SIG-M5 (cell line): ENCODE measurements at places on chromosomes 2 and 18.
A peak's percentile ranks its signal among the peaks of the same experiment; 100 is the strongest.

GRCh38 chr2:66575625-66576310 lies 140.8 kb downstream of the MEIS1 start:
- DNase-seq: no peak

- no peak for DNase-seq
Observed at GRCh38 chr2:158242280-158242679, 140.6 kb downstream of the UPP2 start.

DNA sequence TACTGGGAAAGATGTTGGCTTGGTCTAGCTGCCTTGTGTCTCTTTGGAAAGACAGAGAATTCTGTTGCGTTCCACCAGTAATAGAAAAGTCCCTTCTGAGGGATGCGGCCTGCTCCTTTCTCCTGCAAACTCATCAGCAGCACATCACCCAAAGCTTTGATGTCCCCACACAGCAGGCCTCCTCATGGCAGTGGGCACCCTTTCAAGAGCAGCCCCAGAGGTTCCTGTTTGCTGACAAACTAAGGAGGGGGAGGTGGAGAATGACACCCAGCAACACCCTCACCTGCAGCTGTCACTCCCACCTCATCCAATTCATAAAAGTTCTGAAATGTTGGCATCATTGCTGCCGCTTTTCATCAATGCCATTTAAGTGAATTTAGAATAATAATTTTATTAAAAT lies 556.6 kb downstream of the BCL11A start:
- DNase-seq: no peak

DNA sequence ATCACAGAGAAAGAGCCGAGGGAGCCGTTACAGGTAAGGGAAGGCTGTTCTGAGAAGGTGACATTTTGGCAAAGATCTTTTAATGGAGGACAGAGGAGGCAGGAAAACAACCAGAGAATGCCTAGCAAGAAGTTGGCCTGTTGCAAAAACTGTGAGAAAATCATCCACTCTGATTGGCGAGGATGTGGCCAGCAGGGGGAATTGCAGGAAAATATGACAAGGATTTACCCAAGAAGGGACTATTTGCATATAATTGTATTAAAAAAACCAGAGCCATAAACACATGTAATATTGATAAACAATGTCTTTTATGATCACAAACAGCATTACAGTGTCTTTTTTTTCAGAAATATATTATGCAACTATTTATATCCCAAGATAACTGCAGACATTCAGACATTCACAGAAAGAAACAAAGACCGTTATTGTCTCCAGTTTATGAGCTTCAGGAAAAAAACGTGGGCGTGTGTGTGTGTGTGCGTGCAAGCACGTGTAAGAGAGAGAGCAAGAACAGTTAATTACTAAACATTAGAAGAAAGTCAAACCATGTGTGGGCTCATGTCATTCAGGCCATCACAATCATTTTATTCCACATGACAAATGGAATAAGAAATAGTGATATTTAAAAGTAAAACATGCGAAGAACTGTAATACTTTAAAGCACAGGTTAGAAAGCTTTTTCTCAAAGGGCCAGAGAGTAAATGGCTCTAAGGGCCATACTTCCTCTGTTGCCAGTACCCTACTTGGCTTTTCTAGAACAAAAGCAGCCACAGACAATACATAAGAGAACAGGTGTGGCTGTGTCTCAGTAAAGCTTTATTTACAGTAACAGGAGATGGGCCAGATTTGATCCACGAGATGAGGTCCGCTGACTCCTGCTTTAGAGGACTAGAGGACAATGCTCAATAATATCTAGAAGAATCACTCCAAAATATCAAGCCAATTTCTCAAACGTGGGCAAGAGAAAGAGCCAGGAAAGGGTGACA lies 324.1 kb downstream of the DLGAP1 start:
- no peak for DNase-seq

- DNase-seq: no peak
Observed at GRCh38 chr2:7812231-7812995, 869.4 kb upstream of the ID2 start.

GRCh38 chr2:53854678-53855077 lies 5.1 kb downstream of the GPR75 start:
- no peak for DNase-seq

DNA sequence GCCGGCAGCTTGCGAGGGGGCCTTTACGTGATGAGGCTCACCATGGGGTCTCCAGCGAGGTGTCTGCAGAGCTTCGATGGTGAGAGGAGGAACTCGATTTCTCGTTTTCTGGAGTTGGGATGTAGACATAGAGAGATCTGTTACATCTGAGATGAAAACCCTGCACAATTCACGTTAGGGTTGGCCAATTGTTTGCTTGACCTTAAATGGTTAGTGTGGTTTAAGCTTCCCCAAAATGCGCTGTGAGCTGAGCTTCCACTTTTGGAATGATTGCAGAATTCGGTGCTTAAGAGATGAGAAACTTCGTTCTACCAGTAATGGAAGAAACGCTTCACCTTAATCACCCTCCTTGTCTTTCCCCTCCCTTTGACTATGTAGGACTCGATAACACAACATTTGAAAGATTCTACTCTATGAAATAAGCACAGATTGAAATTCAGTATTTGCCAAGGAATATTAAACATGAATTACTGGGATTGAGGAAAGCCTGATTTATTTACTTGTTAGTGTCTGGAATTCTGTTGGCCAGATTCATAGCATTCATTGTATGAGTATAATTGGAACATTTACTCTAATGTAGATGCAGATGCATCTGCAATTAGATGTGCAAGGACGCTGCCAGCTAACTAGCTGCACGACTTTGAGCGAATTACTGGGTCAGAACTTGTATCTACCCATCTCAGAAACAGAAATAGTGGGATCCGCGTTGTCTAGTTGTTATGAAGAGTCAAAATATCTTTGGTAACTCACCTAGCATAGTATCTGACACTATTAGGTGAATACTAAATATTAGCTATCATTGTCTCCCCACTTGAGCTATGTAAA lies 1.6 kb upstream of the KLF7 start:
- DNase-seq: peak; percentile 73

- peak; percentile 53 for DNase-seq
Observed at GRCh38 chr2:197599285-197599965, 76.0 kb downstream of the RFTN2 start.

GRCh38 chr2:165698444-165698884 lies 95.6 kb downstream of the GALNT3 start:
- no peak for DNase-seq

DNA sequence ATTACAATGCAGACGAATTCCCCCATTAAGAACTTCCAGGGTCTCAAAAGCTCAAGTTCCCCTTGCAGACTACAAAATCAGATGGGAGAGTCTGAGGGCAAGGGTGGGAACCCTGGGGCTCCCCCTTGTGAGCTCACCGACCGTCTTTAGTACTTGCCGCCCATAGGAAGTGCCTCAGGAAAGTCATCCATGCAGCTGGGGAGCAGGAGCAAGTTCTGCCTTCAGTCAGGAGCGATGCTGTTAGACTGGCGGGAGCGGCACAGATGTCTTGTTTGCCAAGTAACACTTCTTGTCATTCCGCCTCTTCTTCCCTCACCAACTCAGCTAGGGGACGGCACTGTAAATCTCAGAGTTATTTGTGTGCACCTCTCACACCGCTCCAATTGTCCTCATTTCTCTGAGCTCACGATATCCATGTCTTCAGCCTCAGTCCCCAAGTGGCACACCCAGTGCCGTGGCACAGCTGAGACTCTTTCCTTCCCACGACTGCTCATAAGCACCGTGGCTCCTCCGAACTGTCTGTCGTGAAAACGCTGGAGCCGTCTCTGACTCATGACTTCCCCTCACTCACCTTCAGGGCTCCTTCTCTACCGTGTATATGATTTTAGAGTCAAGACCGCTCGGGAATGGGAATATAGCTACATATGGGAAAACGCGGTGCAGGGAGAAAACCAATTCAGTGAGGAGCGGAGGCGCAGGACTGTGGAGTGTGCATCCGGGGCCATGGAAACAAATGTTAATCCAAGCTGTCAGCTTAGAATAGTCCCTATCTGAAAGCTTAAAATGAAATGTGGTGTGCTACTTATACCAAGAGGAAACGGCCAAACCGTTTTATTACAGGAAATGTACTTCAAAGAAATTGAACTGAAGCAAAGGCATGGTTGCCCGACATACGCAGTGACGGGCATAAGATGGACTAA lies 34.0 kb downstream of the UXS1 start:
- DNase-seq: no peak

DNA sequence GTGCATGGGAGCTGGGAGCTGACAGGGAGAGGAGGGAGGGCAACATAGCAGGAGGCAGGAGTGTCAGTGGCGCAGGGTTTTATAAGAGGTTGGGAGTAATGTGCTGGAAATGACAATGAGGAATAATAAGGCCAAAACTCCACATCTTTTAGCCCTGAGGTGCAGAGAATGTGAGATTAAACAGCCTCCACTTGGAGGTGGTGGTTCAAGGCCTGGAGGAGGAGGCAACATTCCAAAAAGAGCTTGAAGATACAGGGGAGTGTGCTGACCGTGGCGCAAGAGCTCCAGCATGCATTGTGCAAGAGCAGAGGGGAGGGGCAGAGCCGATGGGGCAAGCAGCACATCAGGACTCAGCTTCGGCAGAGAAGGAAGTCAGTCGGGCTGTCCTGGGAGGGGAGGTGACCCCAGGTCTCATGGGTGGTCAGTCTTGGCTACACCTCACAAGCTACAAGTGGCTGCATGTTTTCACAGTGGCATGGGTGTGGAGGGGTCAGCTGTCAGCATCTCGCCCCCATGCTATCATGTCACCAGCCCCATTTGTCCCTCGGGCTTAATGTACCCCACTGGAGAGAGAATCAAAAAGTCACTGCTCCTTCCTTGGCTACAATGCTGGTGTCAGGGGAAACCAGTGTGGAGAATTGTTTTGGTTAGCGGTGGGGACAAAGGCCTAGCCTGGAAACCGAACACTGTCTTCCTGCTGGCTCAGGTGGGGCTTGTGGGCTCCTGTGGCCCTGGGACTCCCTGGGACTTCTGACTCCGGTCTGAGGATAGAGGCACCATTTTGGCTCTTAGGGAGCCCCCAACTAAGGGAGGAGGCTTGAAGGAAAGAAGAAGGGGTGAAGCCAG lies 208.0 kb downstream of the ZFP36L2 start:
- DNase-seq: peak; percentile 35

GRCh38 chr18:63028380-63028779 lies 291.2 kb downstream of the BCL2 start:
- no peak for DNase-seq

GRCh38 chr2:175734686-175735085 lies 267.4 kb downstream of the LNPK start:
- no peak for DNase-seq
